ENCODE measurements at places on chromosomes 4 and X.

GRCh38 chrX:25144043-25144940, 128.5 kb upstream of the ARX start:
- DNase-seq: peak; percentile 66

GRCh38 chr4:21699446-21699845, 249.1 kb downstream of the KCNIP4 start:
- no peak for DNase-seq

GRCh38 chrX:46589977-46590723, 16.6 kb downstream of the CHST7 start:
- DNase-seq: no peak

- DNase-seq: no peak
Measured at GRCh38 chrX:46204721-46205422, 340.3 kb downstream of the ZNF674 start.

DNA sequence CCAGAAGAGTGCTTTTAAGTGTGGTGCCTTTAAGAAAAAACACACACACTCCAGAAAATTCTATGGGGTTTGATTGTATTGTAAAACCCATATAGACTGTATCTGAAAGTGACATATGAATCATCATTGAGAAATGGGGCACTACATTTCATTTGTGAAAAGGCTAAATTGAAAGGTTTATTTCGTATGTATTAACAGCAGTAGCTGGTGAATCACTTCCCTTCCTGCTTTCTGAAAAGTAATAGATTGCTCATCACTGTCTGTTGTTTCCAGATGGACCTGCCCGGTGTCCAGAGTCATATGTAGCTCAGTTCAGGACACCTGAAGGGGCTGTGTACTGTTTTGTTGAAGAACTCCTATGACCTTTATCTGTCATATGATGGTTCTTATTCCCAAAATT, 28.1 kb upstream of the HPRT1 start:
- no peak for DNase-seq

DNA sequence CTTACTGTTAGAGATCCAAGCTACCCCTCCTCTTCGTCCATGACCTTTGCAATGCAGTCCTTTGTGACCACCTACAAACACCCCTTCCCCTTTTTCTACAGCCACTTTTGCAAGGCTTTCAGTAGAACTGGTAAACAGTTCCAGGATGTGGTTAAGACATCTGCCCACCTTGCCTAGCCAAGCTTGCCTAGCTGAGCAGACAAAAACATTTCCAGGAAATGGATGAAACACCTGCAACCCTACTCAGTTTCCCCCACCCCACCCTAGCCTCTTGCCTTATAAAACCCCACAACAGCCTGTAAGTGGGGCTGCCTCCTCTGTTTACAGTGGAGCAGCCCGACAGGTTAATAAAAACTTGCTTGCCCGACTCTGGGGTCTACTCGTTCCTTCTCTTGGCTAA, 133.8 kb downstream of the ZC4H2 start:
- no peak for DNase-seq

DNA sequence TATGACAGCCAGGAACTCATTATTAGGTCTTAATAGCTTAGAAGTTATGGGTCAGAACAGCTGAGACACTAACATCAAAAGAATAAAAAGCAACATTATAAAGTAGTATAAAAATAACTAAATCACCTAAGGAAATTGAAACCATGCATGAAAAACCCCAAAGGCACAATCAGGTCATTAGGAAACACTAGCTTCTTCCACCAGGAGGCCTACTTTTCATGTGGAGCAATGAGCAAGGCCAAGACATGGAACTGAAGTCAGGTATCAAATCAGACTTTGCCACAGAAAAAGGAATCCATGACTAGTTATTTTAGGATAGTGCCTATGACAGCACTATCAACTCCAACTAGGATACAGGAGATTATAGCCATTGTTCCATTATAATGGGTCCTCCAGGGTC, 7.9 kb downstream of the HUWE1 start:
- DNase-seq: no peak

DNA sequence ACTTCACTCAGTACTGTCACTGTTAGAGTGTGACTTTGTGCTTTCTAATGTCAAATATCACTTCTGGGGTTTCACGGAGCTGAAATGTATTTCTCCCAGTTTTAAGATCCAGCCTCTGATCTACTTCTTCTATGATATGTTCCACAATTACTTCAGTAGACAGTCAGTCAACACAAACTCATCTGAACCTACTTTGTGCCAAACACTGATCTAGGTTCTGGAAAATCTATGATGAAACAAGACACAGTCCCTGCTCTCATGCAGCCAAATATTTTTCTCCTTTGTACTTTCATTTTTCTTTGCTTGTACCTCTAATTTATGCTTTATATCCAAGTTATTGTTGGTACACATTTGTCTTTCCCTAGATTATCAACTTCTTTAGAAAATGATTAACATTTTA, 641.3 kb upstream of the FTHL17 start:
- no peak for DNase-seq

DNA sequence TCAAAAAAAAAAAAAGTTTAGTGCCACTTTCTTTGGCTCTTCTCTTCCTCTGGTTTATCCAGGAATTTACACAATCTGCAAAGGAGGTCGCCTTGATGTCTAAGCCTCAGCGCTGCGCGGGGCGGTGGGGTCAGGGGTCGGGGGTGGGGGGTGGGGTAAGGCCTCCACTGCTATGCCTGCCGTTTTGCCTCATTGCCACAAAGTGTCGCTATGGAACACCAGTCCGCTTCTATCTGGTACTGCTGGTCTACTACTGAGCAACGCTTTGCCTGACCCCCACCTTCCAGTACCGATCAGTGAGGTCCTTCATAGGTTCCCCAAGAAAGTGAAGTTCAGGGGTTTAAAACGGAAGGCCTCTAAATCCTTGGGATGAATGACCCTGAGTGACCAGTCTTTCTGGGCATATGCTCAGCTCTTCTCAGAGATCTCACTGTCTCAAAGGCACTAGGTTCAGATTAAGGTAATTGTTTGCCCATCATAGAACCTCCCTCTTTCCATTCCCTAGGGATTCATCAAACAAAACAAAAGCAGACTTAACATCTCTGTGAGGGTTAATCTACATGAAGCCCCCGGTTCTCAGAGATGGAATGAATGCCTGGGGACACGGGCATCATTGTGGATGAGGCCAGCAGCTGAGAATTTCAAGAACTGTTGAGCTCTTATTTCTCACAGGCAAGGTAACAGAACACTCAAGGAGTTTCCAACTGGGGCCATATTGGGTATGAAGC, 16.9 kb upstream of the TSR2 start:
- DNase-seq: no peak

DNA sequence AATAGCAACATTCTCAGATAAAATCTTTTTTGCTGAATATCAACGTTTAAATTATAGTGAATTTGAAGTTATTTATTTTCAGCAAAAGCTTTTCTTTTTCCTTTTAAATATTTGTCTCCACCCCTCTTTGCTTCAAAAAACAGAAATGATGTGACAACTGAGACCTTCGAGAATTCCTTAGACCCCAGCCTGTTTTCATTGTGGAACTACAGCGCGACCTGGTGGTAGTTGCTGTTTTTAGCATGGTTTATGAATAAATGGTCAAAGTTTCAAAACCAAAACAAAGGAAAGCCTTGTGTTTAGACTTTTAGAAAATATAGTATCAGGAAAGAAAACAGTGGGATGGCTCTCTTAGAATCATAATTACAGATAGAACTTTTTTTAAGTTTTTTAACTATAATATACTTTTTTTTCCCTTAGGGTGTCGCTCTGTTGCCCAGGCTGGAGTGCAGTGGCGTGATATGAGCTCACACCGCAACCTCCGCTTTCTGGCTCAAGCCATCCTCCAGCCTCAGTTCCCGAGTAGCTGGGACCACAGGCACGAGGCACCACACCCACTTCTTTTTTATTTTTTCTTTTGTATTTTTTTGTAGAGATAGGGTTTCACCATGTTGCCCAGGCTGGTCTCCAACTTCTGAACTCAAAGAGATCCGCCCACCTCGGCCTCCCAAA, 26.8 kb upstream of the TMEM184C start:
- DNase-seq: peak; percentile 33

DNA sequence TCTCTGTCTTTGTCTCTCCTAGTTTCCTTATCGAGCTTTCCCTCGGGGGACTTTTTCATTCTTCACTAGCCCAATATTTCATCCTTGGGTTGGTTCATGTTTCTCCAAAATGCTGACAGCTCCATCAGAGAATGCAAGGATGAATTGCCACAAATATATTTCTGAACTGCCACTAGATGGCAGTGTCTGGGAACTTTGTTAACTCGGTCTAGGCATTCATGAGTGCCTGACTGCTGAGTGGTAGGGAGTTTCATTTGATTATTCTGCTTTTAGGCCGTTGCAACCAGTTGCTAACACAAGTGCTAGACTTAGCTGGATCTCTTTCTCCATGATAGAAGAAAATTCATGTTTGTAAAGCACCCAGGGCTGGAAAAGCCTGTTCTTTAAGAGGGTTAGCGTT, 73.5 kb upstream of the RAP2C start:
- DNase-seq: no peak

DNA sequence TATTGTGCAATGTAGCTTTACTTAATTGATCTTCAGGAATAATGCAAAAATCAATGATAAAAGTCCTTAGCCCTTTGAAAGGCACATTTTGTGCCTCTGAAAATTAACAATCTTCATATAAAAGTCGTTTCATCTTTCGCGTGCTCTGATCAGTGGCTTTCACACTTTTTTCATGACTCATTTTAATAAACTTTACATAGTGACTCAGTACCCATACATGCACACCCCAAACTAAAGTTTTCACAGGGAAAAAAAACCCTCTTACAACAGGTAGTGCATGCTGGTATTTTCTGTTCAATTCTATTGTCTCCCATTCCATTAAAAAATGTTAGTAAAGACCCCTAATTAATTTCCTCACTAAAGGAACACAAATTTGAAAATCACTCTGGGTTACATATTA, 21.5 kb downstream of the RWDD4 start:
- no peak for DNase-seq

DNA sequence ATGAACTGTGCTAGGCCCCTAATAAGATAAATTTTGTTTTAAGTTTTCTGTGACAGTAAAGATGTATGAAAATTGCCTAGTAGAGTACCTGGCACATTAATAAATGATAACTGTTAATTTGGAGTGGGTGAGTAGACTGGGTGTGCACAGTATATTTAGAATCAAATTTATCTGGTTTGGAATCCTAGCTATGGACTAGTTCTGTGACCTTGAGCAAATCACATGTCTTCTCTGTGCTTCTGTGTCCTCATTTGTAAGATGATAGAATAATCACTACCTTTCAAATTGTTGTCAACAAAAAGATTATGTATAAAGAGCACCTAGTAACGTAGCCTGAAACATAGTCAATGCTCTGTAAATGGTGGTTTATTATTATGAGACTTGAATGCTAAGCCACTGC, 170.2 kb downstream of the AR start:
- no peak for DNase-seq

- DNase-seq: no peak
Measured at GRCh38 chr4:52852041-52852440, 10.1 kb upstream of the RASL11B start.

DNA sequence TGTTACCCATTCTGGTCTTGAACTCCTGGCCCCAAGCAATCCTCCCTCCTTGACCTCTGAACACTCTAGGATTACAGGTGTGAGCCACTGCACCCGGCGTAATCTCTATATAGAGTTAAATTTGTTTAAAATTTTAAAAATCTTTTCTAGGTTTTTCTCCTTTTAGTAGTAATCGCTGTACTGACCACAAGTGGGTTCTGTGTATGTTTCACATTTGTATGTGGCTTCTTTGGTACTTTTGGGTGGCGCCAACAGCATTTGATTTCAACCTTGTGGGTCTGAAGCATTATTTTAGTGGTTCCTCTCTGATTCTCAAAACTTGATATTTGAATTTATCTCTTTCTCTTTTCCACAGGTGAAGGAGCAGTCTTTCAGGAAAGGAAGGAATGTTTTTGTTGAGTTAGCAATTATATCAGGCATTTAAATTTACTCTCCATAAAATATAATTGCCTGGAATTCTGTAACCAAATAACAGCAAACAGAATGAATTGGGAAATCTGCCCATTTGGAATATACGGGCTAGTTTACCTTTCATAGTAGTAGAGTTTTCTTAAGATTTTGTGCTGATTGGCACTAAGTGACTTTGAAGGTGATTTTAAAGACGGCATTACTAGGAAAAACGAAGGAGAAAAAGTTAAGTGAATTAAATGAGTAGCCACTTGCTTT, 29.5 kb downstream of the ARHGAP10 start:
- no peak for DNase-seq

GRCh38 chr4:692771-693554, 4.0 kb upstream of the SLC49A3 start:
- no peak for DNase-seq

DNA sequence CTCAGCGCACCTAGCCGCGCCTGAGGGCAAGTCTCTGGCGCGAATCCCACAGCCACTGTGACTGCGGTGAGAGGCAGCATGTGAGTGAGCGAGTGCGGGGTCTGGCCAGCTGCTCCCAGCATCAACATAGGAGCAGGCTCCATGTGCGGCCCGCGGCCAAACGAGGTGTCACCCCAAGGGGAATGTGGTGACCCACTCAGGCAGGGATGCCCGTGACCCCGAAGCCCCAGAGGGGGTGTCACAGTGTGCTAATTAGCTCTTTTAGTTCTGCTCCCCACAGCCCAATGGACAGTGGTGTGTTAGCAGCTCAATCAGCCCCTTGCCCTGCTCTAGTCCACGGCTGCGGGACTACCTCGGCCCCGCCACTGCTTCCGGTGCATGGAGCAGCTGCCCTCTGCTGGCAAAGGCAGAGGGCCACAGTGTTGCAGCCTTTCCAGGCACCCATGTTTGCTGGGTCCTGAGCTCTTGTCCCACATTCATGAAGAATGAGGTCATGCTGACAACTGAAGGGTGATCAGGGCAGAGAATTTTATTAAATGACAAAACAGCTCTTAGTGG, 61.4 kb downstream of the AGA start:
- no peak for DNase-seq

DNA sequence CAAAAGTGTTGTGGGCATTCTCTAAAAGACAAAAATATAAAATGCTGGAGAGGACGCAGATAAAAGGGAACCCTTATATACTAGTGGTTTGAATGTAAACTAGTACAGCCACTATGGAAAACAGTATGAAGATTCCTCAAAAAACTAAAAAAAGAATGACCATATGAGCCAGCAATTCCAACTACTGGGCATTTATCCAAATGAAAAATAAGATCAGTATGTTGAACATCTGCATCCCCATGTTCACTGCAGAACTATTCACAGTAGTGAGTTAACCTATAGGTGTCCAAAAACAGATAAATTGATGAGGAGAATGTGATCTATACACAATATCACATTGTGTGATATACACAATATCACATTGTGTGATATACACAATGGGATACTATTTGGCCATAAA, 1615.3 kb downstream of the PCDH18 start:
- DNase-seq: no peak

Measured in NCI-H2081 (cell line).